ENCODE measurements at places on chromosomes 12 and 14. TPM values are rescaled to one million over a fixed set of nuclear protein-coding genes. Genes with fewer than 3 reads are reported as not detected.

The POLE gene
- 93.1 TPM for polyA plus RNA-seq

The TAS2R42 gene
- not detected for polyA plus RNA-seq

The RERGL gene
- polyA plus RNA-seq = not detected

The SERPINA9 gene
- polyA plus RNA-seq = not detected

The ZFYVE26 gene
- 13.0 TPM for polyA plus RNA-seq

The PLA2G1B gene
- polyA plus RNA-seq = 0.19 TPM

The TC2N gene
- polyA plus RNA-seq = 9.7 TPM

The TSPAN19 gene
- 0.05 TPM for polyA plus RNA-seq

The AQP2 gene
- polyA plus RNA-seq = not detected

The KRT6C gene
- not detected for polyA plus RNA-seq

The SCARB1 gene
- 45.3 TPM for polyA plus RNA-seq

The IL23A gene
- 3.6 TPM for polyA plus RNA-seq

The RBP5 gene
- 1.2 TPM for polyA plus RNA-seq

The PAPLN gene
- 25.6 TPM for polyA plus RNA-seq

The GAPDH gene
- 16,791 TPM for polyA plus RNA-seq

The SERPINA12 gene
- not detected for polyA plus RNA-seq

The OTX2 gene
- 155 TPM for polyA plus RNA-seq

The SLC6A12 gene
- 0.63 TPM for polyA plus RNA-seq

The LRRK2 gene
- polyA plus RNA-seq = 0.06 TPM

The PRKD1 gene
- polyA plus RNA-seq = 3.6 TPM

The MUCL1 gene
- polyA plus RNA-seq = not detected

The OR4M1 gene
- polyA plus RNA-seq = not detected

The C1S gene
- polyA plus RNA-seq = 4.4 TPM

The PLBD1 gene
- 6.3 TPM for polyA plus RNA-seq

The NPFF gene
- polyA plus RNA-seq = not detected

Measured in H1 (cell line).